Activated CD4-positive, alpha-beta memory T cell treated with anti-CD3 and anti-CD28 coated beads for 36 hours (primary cell): ENCODE measurements at places on chromosomes 11 and 22. TPM values are rescaled to one million over a fixed set of nuclear protein-coding genes. Genes with fewer than 3 reads are reported as not detected.

DNA sequence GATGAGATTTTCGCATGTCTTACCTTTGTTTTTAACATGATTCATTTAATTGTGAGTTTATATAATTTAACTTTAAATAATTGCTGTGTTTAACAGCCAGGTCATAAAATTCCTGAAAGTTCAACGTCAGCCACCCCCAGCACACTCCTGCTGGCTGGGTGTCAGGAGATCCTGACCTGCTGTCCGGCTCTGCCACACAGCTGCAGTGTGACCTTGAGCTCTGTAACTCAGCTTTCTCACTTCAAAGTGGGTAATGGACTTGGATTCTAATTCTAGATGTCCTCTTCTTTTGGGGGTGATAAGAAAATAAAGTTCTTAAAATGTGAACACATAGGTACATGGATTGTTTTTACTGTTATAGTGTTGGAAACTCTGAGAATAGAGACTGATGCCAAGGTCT is 10.9 kb downstream of the VPS26B start:
- H3K4me3 ChIP-seq, result no peak overlapping the region
- no peak for DNase-seq
- no peak overlapping the region for H3K27ac ChIP-seq
- H3K27me3 ChIP-seq, result no peaks in the 10 kb centered on the region
- peaks cover 19% of the 10 kb centered on the region for H3K4me1 ChIP-seq

DNA sequence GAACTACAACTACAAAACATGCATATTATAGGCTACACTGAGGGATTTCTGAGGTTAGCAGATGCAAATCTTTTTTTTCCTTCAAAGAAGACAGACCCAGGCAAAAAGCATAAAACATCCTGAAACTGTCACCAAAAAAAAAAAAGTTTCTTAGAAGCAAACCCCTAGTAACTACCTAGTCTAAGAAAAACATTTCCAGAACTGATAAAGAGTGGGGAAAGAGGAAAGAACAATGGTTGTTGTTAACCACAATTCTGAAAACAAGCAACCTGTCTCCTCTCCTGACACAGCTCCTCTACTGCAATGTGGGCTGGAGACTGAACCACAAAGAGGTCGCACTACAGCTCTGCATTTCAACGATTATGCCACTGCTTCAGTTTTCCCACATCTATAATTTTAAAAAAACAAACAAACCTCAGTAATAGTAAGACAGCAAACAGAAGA is 15.0 kb downstream of the DENND5A start:
- H3K27me3 ChIP-seq, result no peaks in the 10 kb centered on the region
- peaks cover 51% of the 10 kb centered on the region for H3K4me1 ChIP-seq
- peak overlapping the region; percentile 15 for H3K4me3 ChIP-seq
- H3K36me3 ChIP-seq, result peaks cover 6% of the 10 kb centered on the region
- peak overlapping the region; percentile 67 for H3K27ac ChIP-seq
- DNase-seq, result peak; percentile 55

DNA sequence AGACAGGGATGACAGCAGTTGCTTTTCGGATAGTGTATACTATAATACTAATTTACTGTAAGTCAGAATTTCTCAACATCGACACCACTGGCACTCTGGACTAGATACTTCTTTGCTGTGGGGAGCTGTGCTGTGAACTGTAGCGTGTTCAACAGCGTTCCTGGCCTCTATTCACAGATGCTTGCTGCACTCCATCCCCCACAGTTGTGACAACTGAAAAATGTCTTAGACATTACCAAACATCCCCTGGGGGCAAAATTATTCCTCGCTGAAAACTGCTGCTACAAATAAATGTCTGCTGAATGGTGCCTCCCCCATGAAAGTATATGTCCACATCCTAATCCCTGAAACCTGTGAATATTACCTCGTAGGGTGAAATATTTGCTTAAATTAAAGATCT is 7.5 kb upstream of the SLC15A3 start:
- H3K36me3 ChIP-seq, result no peaks in the 10 kb centered on the region
- H3K4me1 ChIP-seq, result no peaks in the 10 kb centered on the region
- no peak overlapping the region for H3K4me3 ChIP-seq
- no peak for DNase-seq
- H3K27ac ChIP-seq, result no peak overlapping the region
- H3K27me3 ChIP-seq, result peaks cover 5% of the 10 kb centered on the region

- no peak for DNase-seq
- H3K27me3 ChIP-seq, result peaks cover 23% of the 10 kb centered on the region
- H3K4me1 ChIP-seq, result peaks cover 12% of the 10 kb centered on the region
- no peak overlapping the region for H3K4me3 ChIP-seq
- no peak overlapping the region for H3K27ac ChIP-seq
Measured at GRCh38 chr22:19287076-19287707, 4.3 kb downstream of the CLTCL1 start.

DNA sequence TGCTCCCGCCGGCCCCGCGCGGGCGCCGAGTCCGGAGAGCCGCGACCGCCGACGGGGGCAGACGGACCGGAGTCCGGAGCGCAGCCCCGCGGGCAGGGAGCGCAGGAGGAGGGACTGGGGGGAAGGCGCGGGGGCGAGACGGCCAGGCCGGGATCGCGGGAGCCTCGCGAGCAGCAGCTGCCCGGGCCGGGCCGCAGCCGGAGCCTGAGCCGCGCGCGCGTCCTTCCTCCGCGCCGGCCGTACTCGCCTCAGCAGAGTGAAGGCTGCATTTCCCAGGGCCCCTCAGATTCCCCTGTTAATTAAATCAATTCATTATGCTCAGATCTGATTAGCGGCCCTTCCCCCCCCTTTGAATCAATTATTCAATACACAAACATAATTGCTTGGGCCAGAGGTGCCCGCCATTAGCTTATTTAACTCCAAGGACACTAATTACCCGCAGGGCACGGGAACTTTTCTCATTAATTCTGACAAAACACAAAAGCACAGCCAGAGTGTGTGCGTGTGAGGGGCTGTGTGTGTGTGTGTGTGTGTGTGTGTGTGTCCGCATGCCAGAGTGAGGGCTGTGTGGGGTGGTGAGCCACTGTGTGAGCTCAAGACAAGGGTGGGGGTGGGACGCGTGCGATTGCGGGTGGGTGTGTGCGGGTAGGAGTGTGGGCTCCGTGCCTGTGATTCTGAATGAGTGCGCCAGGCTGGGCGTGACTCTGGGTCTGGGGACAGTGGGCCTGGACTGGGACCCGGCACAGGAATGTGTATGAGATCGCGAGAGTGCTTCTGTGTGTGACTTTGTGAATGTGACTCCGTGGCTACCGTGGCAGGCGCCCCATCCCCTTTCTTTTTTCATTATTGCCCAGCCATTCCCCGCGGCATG is 5.1 kb upstream of the LMO1 start:
- peaks cover 4% of the 10 kb centered on the region for H3K4me1 ChIP-seq
- H3K4me3 ChIP-seq, result peak overlapping the region; percentile 35
- DNase-seq, result no peak
- H3K27ac ChIP-seq, result no peak overlapping the region

DNA sequence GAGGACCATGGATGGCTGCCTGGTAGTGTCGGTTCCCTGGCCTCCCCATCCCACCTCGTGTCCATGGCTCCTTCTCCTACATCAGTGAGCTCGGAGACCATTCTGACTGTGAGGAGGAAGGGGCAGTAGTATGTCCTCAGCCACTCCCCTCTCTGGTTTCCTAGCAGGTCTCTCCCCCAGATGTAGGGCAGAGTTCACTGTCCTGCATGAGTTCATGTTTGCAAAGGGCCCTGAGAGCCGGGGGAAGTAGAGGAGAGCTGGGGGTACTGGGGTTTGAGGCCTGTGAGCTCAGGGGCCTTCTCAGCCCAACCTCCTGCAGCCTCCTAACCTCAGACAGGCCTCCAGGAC is 18.4 kb upstream of the ST3GAL4 start:
- no peak overlapping the region for H3K27ac ChIP-seq
- H3K4me3 ChIP-seq, result no peak overlapping the region
- peaks cover 24% of the 10 kb centered on the region for H3K36me3 ChIP-seq
- no peaks in the 10 kb centered on the region for H3K27me3 ChIP-seq

CCDC157 gene
- total RNA-seq, result 2.1 TPM

DNA sequence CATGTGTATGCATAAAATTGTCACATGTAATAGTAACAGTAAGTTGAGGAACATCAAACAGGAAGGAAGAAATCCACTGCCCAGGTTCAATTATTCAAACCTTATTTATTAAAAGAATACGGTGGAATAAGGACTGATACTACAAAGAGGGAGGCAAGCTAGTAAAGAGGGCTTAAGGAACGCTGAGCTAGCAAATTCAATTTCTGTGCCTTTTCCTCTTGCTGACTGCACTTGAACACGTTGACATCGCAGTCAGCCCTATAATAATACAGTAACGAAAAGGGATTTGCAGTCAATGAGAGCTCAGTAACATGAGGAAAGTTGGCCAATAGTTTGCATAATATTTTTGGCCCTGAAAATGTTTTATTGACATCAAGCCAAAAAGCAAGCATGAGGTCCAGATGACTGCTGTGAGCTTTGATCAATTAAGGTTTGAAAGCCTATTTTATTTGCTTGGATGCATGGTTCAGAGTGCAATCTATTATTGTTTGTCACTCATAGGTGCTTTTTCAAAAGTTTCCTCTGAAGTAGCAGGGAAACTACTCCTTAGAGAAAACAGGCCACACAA is 861.8 kb downstream of the LRRC4C start:
- H3K27me3 ChIP-seq, result no peaks in the 10 kb centered on the region
- no peaks in the 10 kb centered on the region for H3K4me1 ChIP-seq
- no peak overlapping the region for H3K4me3 ChIP-seq
- DNase-seq, result no peak

CRACR2B gene
- total RNA-seq, result 1.8 TPM

KCTD14 gene
- not detected for total RNA-seq

GRCh38 chr11:115168229-115168671 is 336.0 kb downstream of the CADM1 start:
- H3K36me3 ChIP-seq, result no peaks in the 10 kb centered on the region
- H3K27me3 ChIP-seq, result peaks cover 6% of the 10 kb centered on the region
- H3K27ac ChIP-seq, result no peak overlapping the region
- H3K4me3 ChIP-seq, result no peak overlapping the region
- no peak for DNase-seq

DNA sequence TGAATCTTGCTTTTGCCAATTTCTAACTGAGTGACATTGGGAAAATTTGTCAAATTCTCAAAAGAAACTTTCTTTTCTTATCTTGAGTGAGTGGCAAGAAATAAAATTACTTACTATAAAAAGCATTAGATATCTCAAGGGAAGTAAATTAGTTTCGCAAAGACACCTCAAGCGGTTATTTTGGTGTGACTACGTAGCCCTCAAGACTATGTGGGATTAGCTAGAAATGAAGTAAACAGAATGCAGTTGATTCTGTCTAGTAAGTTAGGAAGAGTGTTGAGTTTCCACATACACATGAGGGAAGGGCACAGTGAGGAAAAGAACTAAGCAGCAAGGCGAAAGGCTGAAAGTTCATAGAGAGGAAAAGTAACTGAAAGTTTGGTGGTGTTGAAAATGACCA is 28.3 kb upstream of the MS4A6A start:
- DNase-seq, result no peak
- no peak overlapping the region for H3K4me3 ChIP-seq
- peaks cover 30% of the 10 kb centered on the region for H3K27me3 ChIP-seq
- no peaks in the 10 kb centered on the region for H3K36me3 ChIP-seq
- H3K4me1 ChIP-seq, result peaks cover 7% of the 10 kb centered on the region

- H3K27ac ChIP-seq, result no peak overlapping the region
- peaks cover 3% of the 10 kb centered on the region for H3K27me3 ChIP-seq
- no peak for DNase-seq
- H3K36me3 ChIP-seq, result no peaks in the 10 kb centered on the region
- H3K4me1 ChIP-seq, result no peaks in the 10 kb centered on the region
Measured at GRCh38 chr22:44780876-44781449, 28.6 kb downstream of the ARHGAP8 start.

DNA sequence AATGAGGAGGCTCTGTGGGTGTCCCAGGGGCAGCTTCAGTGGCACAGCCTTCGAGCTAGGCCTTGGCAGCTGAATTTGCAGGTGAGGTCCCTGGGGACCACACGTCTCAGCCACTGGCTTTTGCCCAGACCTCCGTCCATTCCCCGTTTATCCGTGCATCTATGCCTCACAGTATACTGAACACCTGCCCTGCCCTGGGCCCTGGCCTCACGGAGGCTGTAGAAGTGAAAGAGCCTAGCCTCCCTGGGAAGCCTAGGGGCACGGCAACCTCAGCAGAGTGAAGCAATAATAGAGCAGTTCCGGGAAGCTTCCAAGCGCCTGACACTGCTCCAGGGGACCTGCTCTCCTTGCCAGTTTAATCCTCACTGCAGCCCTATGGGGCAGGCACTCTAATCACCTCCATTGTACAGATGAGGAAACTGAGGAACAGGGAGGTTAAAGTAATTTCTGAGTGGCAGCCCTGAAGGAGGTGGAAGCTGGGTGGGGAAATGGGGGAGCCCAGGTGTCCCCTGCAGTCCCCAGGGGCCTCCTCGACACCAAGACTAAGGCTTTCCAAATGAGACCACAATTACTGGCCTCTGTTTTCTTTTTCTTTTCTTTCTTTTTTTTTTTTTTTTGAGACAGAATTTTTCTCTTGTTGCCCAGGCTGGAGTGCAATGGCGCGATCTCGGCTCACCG is 2.7 kb upstream of the NFAM1 start:
- H3K27me3 ChIP-seq, result peaks cover 8% of the 10 kb centered on the region
- no peak for DNase-seq
- peaks cover 15% of the 10 kb centered on the region for H3K4me1 ChIP-seq
- no peaks in the 10 kb centered on the region for H3K36me3 ChIP-seq
- no peak overlapping the region for H3K4me3 ChIP-seq

LMO2 gene
- not detected for total RNA-seq

DNA sequence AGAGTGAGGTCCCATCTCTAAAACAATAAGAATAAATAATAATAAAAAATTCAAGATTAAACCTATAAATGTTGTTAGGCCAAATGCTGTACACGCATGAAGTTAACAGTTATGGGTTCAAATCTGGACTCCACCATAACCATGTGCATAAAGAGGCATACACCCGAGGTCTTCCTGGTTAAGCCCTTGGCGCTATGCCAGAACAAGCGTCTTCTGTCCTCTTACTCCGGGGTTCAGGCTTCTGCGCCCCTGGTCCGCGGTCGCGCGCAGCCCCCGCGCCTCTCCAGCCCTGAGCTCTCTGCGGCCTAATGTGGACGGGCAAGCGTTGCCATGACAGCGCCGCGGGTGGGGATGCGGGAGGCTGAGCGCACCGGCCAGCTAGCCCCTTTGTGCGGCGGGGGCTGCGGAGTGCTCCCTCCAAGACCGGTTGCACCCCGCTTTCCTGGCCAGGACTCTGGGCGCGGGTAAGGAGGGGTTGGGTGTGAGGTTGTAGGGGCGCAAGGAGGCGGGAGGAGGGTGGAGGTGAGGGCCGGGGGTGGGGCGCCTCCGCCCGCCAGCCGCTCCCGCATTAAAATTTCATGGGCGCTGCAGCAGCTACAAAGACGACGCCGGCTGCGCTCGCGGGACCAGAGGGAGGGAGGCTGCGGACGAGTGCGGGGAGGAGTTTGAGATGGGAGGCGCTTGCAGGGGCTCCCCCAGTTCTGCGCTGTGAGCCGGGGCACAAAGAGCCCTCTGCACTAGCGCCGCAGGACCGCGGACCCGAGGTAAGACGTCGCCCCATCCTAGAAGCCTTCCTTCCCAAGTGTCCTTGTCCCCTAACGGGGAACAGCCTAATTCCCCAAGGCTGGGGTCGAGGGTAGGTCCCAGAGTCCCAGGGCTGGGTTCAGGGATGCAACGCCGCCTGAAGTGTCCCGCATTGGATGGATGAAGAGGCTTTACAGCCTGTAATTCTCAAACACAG is at the start of gene MIAT:
MIAT (plus strand) TSS at position 698 of the 961 bp plus-strand sequence.
- H3K4me3 ChIP-seq, result peak within 1 kb of the TSS; percentile 95
- H3K4me1 ChIP-seq, result peaks cover 25% of the 10 kb centered on the region
- H3K36me3 ChIP-seq, result peaks cover 1% of the 10 kb centered on the region
- H3K27me3 ChIP-seq, result no peaks in the 10 kb centered on the region
- peak; percentile 87 for DNase-seq
- H3K27ac ChIP-seq, result peak within 1 kb of the TSS; percentile 88
